Effector CD8-positive, alpha-beta T cell (primary cell): ENCODE measurements at places on chromosomes 2 and 18.

DNA sequence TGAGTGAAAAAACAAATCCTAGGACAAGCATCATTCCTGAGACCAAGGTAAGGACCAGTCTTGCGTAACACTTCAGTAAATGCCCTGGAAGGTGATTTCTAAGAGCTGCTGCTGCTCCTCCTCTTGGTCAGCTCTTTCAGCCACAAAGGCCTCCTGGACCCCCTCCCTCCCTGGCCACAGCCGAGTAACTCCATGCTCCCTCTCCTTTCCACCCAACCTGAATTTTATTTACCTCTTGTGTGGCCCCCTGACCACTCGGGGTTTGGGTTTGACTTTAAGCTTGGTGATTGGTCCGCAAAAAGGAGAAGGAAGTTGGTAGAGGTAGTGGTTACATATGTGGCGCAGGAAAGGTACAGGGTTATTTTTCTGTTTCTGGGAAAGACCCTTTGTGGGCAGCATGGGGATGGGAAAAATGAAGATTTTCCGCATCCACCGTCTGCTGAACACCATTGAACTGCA, 9.2 kb downstream of the HTRA2 start:
- DNase-seq: no peak

DNA sequence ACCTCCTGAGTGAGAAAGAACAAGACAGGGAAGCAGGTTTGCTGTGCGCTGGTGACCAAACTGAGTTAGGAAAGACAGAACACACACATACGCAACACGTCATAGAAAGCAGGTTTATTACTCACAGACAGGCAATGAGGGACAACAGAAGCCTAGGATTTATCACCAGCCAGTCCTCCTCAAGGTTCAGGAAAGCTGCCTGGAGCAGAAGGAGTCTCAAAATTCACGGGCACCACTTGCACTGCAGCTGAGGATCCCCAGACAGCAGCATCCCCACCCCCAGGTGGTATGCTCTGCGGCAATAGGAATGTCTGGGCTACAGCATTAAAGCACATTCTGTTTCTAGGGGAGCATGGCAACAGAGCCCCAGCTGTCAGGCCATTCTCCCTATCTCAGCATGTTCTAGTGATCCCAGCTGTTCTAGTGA, 284.4 kb upstream of the RGPD4 start:
- no peak for DNase-seq

DNA sequence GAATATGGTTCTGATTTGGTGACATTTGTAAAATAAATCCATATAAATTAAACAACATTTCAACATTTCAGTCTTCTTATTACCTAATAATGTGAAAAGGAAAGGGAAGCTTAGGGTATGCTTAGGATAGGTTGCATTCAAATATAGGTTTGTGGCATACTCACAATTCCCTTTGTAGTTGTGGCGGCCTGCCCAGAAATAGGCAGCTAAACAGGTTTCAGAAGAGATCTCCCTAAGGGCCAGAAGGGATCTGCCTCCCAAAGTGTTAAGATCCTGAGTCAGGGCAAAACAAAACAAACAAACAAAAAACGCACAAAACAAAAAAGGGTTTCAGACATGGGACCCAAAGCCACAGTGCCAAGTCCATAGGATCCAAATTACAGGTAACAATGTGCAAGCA, 41.4 kb upstream of the TCF7L1 start:
- DNase-seq: no peak

DNA sequence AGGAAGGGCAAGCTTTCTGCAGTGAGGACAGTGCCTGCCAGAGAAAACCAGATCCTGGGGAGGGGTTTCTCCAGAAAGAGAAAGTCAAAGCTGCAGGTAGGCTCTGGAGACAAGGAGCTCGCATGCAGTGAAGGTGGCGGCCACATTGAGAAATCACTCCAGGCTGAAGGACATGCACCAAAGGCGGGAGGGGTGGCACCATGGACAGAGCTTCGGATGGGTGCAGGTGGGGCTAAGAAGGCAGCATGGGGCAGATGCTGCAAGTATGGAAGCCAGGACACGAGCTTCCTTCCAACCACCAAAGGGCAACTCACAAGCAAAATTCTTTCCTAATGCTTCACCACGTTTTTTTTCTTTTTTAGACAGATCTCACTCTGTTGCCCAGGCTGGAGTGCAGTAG, 104.4 kb upstream of the SLC35G4 start:
- no peak for DNase-seq

DNA sequence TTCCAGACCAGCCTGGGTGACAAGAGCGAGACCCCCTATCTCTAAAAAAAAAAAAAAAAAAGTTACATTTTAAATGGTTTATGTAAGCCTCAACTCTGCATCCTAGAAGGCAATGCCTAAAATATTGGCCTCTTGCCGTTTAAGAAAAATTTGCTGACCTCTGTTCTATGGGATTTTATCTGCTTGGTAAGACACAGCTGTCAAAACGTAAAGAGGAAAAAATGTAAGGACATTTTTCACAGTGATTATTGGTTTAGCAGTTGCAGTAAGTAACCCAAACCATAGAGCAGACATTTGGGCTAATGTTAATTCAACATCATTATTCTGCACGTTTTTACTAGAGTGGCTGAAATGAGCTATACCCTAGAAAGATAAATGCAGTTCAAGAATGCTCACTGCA, 14.4 kb upstream of the E2F6 start:
- no peak for DNase-seq

DNA sequence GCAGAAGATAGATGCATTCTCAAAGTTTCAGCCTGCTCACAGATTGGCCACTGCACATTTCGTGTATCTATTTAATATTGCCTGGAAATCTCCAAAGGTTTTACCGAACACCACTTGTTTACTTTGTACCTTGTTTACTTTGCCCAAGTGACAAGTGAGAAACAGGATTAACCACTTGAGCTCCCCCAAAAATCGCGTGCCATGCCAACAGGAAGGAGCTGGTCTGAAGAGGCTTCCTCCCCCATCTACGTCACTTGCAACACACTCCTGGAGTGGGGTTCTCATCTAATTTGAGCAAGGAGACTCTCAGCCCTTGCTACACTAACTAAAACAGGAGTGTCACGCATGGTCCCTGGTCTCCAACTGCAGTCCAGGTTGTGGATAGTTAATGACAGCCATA, 212.5 kb upstream of the TMEM200C start:
- DNase-seq: no peak

DNA sequence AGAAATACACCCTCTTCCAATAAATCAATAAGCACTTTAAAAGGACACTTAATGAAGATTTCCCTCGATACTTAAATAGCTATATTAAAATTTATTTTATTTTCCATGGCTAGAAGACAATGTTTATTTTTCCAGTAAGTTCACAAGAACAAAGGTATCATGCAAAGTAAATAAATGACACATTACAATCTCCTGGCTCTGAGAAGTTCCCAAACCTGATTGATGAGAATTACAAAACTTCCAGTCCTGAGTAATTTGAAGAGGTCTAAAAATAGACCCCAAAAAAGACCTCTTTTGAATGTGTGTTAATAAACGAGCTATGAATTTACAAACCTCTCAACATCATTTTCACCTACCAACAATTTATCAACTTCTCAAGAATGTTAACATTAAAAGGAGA, 1.5 kb upstream of the PEX13 start:
- no peak for DNase-seq

- no peak for DNase-seq
These were observed 42.1 kb downstream of the ST6GAL2 start for GRCh38 chr2:106843910-106844250.

DNA sequence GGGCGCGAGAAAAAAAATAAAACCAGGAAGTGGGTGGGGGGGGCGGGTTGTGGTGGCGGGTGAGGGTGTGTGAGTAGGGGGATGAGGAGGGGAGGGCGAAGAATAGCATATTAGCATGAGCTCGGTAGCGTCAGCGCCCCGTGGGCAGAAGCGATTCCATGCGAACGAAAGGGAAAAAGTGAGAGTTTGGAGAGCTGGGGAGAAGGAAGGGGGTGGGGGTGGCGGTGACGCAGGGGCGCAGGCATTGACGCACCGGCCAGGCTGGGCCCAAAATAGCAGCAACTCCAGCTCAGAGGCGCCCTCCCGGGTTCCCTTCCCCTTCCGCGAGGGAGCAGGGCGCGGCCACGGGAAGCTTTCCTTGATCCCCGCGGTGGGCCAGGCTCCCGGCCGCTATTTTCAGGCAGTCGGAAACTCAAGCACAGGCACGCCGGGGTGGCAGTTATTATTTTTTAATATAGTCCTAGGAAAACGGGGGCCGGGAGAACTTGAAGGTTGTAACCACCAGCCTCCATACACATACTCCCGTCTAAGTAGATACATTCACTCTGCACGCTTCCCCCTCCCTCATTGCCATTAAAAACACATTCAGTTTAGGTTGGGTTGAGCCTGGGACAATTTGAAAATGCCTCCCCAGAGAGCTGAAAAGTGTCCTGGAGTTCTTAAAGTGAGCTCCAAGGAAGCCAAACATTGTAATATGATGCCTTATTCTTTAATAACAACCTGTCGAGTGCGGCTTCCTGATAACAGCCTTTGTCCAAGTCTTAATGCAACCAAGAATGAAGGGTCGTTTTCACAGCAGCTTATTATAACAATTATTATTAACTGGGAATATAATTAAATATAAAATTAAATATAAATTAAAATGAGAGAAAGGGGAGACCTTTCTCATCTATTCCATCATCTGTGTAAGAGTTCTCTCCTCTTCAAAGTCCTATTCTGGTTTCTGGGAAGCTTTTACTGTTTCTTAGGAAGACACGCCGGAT, 2.3 kb upstream of the NR4A2 start:
- DNase-seq: peak; percentile 80
